CD4-positive, alpha-beta T cell treated with Interleukin-1 beta for 1 hour (primary cell): ENCODE measurements at places on chromosomes 16 and 17.
A peak's percentile ranks its signal among the peaks of the same experiment; 100 is the strongest.

GRCh38 chr16:4261557-4262172 is 11.2 kb downstream of the TFAP4 start:
- peak; percentile 23 for DNase-seq

- DNase-seq: peak; percentile 78
Measured at GRCh38 chr16:88681709-88682451, 4.4 kb downstream of the SNAI3 start.

DNA sequence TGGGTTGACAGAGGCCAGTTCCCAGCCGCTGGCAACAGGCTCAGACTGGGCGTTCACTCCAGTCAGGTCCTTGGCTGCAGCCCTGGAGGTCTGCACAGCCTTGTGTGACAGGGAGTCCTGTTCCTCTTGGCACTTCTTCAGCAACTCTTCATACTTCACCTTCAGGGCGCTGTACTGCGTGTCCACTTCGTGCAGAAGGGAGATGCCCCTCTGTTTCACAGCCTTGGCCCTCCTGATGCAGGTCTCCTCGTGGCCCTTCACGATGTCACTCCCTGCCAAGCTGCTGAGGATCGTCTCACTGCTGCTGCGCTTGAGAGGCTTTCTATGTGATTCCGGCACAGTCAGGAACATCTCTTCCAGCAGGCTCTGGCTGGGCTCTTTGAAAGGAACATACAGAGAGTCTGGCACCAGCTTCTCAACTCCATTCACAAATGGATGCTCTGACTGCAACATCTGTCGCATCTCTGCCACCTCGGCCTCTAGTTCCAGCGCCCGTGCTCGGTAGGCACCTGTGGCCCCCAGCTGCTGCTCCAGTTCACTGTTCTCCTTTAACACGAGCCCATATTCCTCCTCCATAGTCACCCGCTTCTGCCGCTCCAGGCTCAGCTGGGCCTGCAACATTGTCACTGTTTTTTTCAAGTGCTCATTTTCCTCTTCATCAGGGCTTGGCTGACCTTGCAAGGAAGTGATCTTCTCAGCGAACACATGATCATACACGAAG is 27.2 kb downstream of the CDR2 start:
- no peak for DNase-seq

DNA sequence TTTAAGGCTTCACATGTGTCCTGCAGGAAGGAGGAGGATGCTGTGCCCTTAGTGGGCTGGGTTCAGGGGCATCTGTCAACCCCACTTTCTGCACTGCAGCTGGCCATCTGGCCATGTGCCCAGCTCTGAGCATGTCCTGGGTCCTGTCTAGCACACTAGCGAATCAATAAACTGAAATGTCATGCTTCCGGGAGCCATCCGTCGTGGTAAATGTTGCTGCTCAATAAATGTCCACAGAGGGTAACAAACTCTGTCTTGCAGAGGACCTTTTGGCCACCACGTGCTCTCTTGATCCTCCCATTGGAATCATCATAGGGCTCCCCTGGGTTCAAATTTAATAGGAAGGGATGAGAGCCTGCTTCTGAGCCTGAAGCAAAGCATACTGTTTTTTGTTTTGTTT is 168.6 kb upstream of the PIRT start:
- DNase-seq: no peak

DNA sequence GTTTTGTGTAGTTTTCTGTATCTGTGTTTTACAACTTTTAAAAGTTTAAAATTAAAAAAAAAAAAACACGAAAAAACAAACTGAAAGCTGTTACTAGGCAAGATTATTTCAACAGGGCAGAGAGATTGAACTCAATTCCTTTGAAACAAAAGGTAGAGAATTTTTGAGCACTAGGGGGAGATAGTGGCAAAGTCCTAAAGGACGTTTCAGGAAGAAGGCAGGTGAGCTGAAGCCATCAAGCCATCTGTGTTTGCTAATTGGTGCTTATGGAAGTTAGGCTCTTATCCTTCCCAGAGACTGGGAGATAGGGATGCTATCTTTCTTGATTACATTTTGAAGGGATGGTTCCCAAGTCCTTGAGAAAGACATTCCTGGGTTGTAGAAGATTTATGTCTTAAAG is 70.6 kb upstream of the CLEC3A start:
- peak; percentile 19 for DNase-seq

- DNase-seq: no peak
Measured at GRCh38 chr17:82686366-82687324, 11.9 kb downstream of the RAB40B start.

DNA sequence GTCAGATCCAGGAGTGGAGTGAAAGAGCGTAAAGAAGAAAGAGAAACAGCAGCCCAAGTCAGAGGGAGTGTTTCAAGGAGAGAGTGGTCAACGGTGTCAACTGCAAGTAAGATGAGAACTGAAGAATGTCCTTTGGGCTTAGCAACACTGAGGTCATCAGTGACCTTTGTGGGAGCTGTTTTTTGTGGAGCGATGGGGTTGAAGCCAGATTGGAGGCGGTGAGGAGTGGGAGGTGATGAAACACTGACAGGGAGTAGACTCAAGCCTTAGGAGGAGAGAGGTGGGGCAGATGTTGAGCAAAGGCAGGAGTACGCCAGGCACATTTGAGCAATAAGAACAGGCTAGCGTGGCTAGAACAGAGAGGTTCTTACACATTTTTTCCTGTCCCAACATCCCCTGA is 103.7 kb upstream of the GNAO1 start:
- DNase-seq: no peak

DNA sequence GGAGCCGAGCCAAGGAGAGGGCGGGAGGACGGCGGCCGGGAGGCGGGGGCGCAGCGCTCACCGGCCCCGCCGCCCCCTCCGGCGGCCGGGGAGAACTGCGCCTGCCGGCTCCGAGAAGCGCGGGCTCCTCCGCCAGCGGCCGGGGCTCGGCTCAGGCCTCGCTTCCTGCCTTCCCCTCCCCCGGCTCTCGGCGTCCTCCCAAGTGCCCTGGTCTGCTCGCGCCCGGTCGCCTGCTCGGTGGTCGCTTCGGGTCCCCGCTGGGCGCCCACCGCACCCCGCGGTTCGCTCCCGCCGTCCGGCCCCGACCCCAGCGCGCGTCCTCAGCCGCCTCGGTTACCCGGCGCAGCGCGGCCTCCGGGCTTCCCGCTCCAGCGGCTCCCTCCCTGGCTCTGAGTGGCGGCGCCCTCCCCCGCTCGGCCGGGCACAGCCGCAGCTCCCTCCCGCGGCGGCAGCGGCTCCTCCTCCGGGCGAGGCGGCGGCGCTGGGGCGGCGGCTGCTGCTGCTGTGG is 313 bp downstream of the UBTF start:
- peak; percentile 73 for DNase-seq

- DNase-seq: no peak
Measured at GRCh38 chr17:44961921-44962350, 6.2 kb downstream of the C1QL1 start.

DNA sequence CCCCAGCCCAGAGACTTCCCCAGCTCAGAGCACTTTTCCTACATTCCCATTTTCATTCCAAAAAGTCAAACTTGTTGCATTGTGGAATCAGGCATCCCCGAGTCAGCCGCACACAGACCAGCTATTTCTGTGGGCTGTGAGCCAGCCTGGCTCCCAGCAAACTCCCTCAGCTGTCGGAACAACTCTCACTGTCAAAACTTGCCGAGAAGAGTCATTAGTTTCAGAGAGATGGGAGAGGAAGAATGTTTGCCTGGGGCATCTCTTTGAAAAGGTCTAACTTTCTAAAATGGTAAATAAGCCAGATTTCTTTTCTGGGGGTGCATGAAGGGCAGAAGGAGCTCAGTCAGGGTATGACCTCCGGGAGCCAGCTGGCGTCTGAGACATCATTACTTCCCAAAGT is 280.0 kb downstream of the TMEM114 start:
- no peak for DNase-seq

DNA sequence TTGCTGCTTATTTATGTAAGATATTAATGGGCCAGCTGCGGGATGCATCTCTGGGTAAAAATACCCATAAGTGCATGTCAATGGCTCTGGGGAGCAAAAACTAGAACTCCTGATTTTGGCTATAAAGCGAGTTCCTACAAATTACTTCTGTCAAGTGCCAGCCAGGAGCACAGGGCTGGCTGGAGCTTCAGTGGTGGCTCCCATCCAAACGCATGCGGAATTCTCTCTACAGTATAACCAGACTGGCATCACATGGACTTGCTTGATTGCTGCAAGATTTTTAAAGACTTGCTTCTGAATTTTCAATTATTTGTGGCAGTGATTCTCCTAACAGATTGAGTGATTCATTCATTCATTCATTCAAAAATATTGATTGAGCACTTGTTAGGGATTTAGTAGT is 260.9 kb downstream of the PHKB start:
- no peak for DNase-seq

DNA sequence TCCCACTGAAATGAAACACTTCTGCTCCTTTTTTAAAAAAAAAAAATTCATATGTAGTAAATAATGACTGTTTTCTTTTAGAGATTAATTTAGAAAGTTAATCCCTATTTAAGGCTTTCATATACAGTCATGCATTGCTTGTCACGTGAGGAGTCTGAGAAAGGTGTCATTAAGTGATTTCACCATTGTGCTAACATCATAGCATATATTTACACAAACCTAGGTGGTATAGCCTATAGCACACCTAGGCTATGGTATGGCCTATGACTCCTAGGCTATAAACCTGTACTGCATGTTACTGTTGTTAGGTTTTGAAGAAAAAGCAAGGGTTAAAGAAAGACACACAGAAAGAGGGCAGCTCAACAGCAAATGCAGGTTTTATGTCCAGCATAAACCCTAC is 13.7 kb downstream of the PPY start:
- no peak for DNase-seq

- no peak for DNase-seq
Measured at GRCh38 chr17:19386051-19386929, 700 bp downstream of the MFAP4 start.

DNA sequence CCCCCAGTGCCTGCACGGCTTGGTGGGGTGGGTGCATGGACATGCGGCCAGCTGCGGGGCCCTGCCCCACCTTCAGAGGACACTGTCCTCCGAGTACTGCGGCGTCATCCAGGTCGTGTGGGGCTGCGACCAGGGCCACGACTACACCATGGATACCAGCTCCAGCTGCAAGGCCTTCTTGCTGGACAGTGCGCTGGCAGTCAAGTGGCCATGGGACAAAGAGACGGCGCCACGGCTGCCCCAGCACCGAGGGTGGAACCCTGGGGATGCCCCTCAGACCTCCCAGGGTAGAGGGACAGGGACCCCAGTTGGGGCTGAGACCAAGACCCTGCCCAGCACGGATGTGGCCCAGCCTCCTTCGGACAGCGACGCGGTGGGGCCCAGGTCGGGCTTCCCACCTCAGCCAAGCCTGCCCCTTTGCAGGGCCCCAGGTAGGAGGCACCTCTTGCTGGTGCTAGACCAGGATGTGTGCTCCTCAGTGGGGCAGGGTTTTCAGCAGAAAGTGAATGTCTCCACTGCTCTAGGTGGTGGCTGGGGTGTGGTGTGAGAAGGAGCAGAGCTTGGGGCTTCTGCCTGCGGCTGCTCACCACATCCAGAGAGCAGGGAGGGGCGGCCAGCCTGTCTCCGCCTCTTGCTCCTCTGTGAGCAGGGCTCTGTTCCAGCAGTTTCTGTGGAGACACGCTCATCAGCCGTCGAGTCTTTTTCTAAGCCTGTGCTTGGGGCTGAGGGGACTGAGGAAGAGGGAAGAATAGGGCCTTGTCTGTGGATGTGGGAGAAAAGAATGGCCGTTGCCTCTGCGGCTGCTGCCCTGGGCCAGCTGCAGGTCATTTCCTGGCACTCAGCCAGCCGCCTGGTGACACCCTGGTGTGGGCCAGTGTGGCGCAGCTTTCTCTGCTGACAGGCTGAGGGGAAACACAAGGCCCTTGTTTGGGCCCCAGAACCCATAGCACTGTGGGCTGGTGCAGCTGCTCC is 2.2 kb downstream of the ZNF276 start:
- peak; percentile 86 for DNase-seq

DNA sequence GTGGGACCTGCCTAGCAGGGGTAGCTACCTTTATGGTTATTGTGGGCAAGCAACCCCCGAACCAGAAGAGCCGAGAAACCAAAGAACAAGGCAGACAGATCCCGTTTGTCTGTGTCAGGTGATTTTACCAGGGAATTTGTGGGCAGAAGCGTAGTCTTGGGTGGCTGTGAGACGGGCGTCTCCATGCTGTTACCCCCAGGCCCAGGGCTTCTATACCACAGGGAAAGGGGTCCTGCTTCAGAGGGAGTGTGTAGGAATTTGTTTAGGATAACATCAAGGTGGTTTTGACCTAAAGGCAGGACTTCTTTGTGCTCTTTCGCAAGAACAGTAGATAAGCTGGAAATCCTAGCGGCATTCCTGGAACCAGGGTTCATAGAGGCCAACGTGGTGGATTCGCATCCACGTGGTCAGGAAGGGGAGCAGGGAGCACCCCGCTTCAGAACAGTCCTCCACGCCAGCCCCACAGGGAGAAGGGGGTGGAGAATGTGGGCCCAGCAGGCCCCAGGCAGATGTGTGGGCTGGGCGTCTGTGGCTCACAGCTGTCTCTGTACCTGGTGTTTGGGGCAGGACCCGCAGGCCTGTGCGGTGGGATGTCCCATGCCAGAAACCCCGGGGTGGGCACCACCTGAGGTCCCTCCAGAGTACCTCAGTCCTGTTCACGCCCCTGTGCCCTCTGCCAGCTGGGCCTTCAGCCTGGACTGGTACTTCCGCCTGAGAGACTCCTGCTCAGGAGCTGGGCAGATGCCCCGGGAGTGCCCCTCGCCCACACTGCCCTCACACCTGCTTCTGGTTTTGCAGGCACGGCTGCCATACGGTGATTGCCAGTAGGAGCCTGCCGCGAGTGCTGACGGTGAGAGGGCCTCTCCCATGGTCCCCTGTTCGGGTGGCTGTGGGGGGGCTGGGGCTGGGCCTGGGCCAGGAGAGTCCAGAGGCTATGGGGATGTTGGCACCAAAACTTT is 4.1 kb downstream of the DECR2 start:
- no peak for DNase-seq

- DNase-seq: peak; percentile 65
Measured at GRCh38 chr16:9134739-9135138, 43.3 kb downstream of the HAPSTR1 start.

- peak; percentile 40 for DNase-seq
Measured at GRCh38 chr17:47220531-47220999, 11.4 kb downstream of the MYL4 start.

DNA sequence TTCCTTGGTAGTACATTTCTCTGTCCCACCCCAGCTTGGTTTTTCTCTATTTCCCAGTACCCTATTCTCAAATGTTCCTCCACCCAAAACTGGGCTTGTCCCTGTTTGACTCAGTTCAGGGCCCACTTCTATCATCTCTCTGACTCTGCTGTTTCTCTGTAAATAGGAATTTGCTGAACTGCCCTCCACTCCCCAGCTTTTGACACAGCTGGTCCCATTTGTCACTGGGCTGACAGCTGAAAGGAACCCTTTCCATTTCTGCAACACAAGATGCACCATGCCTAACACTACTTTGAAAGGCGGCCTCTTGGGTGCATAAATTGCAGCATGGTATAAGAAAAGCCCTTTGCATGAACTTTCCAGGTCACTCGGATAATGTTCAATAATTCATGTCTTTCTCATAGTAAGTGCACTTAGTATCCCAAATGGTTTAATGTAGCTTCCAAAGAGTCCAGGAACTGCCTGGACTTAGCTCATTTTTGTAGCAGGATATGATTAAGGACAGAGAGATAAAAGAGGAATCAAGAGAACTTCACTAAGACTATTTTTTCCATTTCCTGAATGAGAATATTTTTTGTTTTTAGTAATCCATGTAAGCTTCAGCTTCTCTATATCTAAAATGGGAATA is 256.7 kb downstream of the CDH11 start:
- no peak for DNase-seq
